Activated CD8-positive, alpha-beta T cell treated with anti-CD3 and anti-CD28 coated beads, Interleukin-2, amount 10 ng/mL, durations not matched to agents 7 days and 5 days (primary cell): ENCODE measurements at places on chromosomes 6 and 20.

DNA sequence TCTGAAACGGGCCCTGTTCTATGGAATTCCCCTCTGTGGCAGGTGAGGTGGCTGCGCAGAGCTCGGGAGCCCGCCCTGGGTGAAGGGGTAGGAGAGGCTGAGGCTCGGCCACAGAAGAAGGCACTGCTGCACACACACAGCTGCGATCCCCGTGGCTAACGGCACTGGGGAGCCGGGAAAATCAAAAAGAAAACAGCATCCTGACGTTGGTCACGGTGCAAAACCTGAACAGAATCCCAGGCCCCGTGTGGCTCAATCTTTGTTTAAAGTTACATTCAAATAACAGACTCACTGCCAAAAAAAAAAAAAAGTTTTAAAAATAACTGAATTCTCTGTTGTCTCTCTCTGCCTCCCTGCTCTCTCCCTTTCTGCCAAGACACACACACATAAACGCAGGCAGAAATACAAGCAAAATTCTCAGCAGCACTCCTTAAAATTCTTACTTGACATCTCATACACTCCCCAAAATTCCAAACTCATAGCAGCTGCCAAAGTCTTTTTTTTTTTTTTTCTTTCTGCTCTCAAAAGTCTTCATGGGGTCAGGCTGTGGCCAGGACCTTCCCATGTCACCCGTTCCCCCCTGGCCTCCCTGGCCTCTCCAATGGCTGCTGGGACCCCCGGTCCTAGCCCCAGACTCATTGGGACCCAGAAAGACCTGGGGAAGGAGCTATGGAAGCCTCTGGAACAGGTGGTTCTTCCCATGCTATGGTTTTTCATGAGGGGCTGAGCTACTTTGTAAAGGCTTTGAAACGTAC lies 248.8 kb downstream of the TTLL2 start:
- no peak for DNase-seq

DNA sequence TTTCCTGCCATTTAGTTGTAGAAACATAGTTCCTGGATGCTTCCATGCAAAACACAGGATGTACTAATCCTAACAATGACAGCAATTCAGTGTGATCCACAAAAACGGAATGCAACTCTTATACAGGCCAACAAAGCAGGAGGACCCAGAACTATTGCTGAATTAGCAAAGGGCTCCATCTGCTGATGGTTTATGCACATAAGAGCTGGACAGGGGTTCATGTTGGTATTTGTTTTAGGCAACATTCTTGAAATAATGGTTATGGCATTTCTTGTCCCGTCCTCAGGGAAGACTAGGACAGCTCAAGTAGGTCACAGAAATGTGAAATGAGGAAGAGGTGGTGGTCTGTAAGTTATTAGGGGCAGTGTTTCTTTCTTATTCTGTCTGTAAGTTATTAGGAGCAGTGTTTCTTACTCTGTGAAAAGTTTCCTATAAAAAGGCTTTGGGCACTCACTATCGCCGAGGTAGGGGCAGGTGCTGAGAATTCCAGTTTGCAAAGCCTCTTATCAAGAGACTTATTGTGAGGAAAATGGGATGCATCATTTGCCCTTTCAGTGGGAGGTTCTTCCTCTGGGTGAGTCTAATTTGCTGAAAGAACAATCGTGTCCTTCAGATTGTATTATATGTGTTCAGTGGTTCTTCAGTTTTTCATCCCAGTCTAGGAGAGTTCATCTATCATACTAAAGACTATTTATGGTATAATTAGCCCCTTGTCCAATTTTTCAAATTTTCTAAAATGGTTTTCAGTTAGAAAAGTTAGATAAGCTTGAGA lies 171.1 kb downstream of the MCHR2 start:
- DNase-seq = peak; percentile 28

GRCh38 chr6:27528714-27529113 lies 55.8 kb upstream of the ZNF184 start:
- DNase-seq = no peak

- no peak for DNase-seq
Observed at GRCh38 chr20:15699431-15700146, 873.7 kb downstream of the KIF16B start.

GRCh38 chr20:46122071-46122470 lies 4.0 kb downstream of the CD40 start:
- DNase-seq = no peak

DNA sequence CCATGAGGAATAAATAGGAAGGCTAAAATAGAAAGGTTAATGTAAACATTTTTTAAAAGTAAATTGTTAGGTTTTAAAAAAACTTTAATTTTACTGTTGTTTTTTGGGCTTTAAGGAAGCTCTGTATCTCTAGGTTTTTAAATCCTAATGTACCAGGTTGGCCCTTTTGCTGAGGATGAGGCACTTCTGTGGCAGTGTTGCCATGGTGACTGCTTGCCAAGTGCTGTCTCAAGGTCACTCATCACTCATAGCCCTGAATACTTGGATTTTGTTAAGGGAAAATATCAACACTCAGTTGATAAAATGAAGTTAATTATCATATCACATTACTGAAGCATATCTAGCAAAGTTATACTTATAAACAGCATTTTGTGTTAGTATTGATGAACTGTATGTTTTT lies 50.2 kb downstream of the NCOA3 start:
- no peak for DNase-seq

DNA sequence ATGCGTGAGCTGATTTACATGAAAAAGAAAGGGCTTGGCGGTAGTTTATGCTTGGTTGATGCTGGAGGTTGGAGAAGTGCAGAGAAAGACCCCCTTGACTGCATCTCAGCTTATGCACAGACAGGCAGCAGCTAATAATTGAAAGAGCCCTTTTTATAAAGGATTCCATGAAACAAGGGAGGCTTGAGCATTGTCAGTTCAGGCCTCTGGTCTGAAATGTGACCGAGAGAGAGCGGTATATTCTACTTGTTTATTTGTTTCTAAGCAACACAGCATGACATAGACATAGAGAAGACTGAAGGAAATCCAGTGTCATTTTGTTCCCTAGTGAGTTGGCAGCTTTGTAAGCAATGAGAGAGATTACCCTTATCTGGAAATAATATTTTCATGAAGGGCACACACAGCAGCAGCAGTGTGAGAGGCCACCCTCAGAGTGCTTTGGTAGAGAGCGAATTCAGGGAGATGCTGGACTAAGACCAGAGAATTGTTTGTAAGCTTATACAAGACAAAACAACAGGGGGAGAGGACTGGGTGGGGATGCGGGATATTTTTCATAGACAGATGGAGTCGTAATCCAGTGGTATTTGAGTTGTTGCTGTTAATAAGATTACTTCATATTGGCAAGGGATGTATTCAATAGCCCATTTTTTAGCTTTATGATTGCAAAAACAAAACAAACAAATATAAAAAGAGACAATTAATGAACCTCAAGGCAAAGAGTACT lies 34.6 kb upstream of the LAMA2 start:
- no peak for DNase-seq

DNA sequence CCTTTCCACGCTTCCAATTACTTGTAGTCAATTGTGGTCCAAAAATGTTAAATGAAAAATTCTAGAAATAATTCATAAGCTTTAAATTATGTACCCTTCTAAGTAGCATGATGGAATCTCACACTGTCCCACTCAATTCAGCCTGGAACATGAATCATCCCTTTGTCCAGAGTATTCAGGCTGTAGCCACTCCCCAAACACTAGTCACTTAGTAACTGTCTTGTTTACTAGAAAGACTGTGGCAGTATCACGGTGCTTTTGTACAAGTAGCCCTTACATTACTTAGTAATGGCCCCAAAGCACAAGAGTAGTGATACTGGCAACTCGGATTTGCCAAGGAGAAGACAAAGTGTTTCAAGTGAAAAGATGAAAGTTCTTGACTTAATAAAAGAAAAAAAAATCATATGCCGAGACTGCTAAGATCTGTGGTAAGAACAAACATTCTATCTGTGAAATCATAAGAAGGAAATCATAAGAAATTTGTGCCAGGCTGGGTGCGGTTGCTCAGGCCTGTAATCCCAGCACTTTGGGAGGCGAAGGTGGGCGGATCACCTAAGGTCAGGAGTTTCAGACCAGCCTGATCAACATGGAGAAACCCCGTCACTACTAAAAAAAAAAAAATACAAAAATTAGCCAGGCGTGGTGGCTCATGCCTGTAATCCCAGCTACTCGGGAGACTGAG lies 168.5 kb upstream of the SIM1 start:
- DNase-seq = no peak

DNA sequence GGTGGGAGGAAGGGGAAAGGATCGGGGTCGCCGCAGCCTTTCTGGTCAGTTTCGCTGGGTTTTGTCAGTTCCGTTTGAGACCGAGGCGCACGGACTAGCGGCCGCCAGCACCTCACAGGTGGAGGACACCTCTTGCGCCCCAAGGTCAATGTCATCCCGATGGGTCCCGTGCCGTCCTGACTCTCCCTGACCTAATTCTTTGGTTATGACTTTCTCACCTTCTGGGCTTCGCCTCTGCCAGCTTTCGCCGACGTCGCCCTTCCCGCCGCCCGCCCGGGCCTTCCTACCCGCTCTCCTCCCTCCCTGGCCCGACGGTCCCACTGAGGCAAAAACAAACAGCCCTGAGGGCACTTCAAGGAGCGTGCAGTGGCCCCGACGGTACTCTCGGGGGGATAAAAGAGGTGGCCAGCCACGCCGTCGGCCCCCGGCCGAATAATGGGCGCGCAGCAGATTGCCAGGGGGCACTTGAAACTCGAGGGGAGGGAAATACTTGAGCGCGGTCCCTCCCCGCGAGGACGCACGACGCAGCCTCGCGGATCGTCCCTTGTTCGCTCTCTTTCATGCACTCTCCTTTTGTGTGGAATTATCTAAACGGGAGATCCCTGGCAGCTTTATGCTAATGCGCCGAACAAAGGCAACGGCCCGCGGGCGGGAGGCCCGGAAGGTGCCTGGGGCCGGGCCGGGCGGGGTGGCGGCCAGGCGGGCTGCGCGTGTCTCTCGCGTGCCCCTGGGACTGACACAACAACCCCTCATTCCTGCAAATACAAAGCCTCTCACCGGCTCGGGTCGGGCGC lies 3.9 kb upstream of the INSM1 start:
- no peak for DNase-seq

- DNase-seq = no peak
Observed at GRCh38 chr6:1903780-1904465, 294.2 kb downstream of the FOXC1 start.

GRCh38 chr20:24833592-24833991 lies 115.5 kb upstream of the CST7 start:
- no peak for DNase-seq

DNA sequence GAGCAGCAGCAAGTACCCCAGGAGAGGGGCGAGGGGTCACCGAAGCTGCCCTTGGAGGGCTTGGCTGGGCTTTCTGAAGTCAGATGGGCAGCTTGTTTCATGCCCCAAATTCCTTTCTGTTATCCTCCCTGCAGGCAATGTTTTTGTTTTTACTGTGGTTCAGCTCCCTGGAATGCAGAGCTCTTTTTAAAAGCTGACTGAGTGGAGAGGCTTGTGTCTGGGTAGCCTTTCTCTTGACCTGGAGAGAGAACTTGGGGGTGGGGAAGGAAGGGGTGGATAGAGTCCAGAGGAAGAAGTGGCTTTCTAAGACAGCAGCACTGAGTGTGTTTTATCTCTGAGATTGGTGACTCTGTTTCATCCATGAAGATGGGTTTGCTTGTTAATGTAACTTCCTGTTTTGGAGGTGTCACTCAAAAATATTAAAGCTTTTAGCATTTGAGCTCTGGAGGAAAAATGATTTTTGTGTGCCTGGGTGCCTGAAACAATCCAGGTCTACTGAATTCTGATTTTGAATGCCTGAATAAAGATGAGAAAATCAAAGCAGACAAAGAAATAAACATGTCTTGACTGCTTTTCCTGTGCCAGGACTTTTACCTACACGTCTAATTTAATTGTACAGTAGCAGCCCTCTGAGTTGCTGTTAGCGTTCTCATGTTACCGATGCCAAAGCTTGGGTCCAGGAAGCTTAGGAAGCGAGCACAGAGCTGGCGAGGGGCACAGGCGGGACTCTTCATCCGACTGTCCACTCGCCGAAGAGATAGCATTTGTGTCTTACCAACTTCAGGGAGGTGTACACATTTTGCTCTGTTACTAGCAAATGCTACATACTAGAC lies 78.2 kb upstream of the EEF1E1 start:
- DNase-seq = no peak

DNA sequence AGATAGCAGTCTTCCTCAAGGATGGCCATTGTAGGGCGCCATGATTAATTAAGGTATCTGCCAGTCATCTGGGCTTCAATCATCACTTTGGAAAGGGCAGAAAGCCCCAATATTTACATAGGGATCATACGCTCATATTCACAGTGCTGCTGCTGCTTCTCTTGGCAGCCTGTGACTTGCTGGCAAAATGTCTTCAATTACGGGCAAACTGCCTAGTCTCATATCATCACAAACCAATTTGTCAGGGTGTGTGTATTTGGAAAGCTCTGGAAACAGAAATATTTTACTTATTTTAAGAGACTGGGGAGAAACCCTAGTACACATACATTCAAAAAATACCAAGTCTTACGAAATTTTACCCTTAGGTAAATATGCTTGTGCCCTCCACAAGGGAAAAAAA lies 77.6 kb downstream of the SAMD5 start:
- no peak for DNase-seq

DNA sequence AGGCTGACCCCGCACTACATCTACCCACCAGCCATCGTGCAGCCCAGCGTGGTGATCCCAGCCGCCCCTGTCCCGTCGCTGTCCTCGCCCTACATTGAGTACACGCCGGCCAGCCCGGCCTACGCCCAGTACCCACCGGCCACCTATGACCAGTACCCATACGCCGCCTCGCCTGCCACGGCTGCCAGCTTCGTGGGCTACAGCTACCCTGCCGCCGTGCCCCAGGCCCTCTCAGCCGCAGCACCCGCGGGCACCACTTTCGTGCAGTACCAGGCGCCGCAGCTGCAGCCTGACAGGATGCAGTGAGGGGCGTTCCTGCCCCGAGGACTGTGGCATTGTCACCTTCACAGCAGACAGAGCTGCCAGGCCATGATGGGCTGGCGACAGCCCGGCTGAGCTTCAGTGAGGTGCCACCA lies 16.4 kb downstream of the RBM38 start:
- no peak for DNase-seq

- DNase-seq = no peak
Observed at GRCh38 chr20:1500496-1500895, 9.3 kb upstream of the SIRPB2 start.

GRCh38 chr20:59923514-59923913 lies 9.9 kb downstream of the SYCP2 start:
- DNase-seq = no peak

DNA sequence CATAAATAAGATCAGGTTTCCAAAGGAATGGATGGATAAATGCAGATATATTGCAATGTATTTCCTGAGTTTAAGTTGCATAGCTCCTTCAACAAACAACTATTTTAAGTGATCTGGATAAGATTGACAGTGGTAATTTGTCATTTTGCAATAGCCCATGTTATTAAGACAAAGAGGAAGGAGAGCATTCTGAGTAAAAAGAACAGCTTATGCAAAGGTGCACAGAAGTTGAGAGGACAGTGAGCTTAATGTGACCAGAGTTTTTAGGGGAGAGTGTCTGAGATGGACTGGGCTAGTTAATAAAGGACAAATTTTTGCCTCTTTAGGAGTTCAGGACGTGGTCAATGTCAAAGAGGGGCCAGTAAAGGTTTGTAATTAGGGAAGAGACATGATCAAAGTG lies 48.8 kb upstream of the FBXO30 start:
- DNase-seq = no peak
